SK-N-SH treated with all-trans-retinoic acid at 6 μM for 48 hours (cell line): ENCODE measurements at places on chromosomes 7 and 10.
A peak's percentile ranks its signal among the peaks of the same experiment; 100 is the strongest.

DNA sequence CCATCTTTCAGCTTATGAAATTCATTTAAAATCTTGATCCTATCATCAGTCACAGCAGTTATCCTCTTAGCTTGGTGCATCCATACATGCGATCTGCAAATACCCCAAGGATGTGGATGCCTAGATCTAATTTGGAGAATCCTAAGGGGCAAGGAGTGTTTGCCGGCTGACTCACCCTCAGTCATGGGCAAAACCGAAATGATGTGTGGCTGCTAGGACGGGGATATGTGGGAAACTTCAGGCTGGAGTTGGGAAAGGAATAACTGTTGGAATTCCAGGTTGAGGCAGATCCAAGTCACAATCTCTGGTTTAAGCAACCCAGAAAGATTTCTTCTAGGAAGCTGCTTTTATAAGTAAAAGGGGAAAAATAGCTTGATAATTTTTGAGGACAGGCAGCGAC, 19.7 kb upstream of the GOT1 start:
- no peak for ATAC-seq

DNA sequence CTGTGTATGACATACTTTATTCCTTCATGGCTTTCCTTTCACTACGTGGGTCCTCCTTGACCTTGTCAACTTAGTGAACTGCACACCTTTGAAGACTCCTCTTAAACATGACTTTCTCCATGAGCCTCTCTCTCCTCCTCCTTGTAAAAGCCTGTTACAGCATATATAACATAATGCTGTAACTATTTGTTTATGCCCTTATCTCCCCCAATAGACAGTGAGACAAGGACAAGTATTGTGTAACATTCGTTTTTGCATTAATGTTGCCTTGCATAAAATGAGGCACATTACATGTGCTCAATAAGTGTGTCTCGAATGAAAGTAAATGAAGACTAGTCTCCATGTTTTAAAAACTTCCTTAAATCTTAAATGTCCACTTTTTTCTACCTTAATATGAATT, 4.3 kb upstream of the LAMB1 start:
- ATAC-seq, result no peak

GRCh38 chr7:285731-286130, 4.2 kb upstream of the FOXL3 start:
- ATAC-seq, result no peak

DNA sequence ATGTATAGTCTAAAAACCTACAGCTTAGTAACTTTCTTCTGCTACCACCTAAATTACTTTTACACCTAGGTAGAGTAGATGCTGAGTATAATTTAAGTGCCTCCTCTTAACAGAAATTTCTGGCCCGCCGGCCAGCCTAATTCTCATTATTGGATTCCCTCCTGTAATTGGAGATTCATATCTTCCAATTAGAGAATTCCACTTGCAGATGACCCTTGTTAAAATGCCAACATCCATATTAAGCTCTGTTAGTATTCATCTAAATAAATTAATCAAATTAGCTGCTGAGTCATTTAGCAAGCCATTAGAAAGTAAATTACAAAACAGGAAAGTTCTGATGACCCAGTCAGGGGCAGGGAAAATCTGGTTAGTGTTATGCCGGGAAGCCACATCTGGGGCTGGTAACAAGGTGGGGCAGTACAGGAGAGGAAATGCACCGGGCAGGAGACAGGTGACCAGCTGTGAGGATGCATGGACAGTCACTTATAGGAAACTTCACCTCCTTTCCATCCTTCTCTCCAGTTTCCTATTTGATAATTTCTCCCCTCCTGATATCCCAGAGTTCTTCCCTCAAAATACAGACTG, 82.8 kb downstream of the ORC5 start:
- peak; percentile 53 for ATAC-seq

GRCh38 chr10:69578508-69578991, 5.3 kb upstream of the NEUROG3 start:
- ATAC-seq, result no peak

DNA sequence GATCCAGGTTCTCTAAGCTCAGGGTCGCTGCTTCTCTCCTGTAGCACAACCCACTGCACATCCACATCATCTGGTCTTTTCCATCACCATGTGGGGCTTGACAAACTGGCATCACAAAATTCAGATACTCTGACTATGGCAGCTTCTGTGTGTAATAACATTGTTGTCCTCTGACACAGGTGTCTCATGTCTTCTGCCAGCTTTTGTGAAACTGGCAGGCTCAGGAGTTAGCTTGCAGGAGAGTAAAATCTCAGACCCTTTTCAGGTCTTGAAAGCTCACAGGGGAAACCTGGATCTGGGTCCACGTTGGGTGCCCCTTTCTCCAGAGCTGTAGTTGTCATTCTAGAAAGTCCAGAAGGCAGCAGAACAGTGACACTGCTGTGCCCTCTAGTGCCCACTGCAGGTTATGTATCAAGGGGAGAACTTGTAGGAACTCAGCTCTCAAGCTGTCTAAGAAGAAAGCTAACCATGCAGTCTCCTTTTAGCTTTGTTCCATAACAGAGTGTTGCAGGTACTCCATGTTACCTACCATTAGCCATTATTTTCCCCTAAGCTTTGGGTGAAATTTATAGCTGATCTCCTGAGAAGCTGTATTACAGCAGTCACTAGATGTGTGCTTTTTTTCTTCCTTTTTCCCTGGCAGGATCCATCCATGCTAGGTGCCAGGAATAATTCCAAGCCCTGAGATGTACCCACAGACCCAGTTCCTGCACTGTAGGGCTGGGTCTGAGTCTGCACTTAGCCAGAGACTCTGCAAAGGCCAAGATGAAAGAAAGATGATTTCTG, 102.7 kb downstream of the ZNF248 start:
- ATAC-seq, result peak; percentile 71

GRCh38 chr10:86480571-86480970, 41.0 kb downstream of the WAPL start:
- ATAC-seq, result no peak

DNA sequence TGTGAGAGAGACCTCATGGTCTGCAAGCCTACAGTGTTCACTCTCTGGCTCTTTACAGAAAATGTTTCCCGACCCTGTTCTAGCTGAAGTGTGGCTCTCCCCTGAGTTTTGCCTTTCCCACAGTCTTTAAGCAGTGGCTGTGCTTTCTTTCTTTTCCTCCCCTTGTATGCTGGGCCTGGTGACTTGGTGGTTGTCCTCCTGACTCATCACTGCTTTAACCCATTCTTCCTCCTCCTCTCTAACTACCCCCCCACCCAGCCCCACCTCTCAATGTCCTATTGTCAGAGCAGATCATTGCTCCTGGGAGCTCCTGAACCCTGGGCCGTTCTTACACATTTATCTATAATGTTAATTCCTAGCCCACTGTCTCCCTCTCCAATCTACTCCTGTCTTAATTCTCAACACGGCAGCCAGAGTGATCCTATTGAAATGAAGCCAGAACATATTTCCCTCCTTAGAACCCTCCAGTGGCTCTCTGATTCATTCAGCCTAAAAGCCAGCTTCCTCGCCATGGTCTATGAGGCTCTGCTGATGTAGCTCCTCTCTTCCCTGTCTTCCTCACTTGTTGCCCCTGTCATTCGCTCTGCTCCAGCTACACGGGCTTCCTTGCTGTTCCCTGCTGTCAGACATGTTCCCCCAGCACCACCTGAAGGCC, 55.0 kb downstream of the DENND11 start:
- ATAC-seq, result no peak

GRCh38 chr10:9515922-9516321, 1461.4 kb downstream of the GATA3 start:
- no peak for ATAC-seq

DNA sequence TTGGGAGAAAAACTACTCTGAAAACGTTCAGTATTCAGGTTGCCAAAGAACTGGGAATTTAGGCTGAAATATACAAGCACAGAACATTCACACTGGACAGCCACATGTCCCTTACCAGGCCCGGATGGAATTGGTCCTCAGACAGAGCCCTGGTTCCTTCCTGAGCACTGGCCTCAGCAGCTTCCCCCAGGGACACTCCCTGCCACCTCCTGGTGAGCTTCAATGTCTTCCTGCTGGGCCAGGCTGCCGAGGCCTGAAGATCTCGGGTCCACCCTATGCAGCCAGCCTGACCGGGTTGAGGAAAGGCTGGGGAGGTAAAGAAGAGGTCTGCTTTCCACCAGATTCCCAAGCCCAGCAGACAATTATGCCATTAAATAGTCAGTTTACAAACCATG, 24.8 kb downstream of the LEP start:
- ATAC-seq, result no peak

GRCh38 chr7:45157286-45157652, 322 bp upstream of the RAMP3 start:
- no peak for ATAC-seq

DNA sequence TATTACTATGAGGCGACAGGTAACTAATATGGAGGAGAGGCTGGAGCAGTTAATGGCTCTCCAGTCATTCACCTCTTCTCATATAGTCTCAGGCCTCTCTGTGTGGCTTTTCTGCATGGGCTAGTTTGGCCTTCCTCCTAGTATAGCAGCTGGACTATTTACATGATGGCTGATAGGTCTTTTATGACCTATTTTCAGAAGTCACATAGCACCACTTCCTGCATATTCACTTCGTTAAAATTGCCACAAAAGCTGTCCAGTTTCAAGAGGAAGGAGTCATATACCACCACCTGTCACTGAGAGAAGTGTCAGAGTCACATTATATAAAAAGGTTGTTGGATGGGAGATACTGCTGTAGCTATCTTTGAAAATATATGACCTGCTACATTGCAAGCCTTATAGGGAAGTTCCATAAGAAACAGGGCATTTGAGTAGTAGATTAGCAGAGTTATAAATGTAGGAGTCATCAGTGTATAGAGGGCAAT, 8.0 kb upstream of the DMTF1 start:
- no peak for ATAC-seq

GRCh38 chr7:135856356-135857144, 107.9 kb upstream of the FAM180A start:
- ATAC-seq, result no peak

GRCh38 chr10:130547368-130547767, 411.2 kb downstream of the GLRX3 start:
- ATAC-seq, result no peak

DNA sequence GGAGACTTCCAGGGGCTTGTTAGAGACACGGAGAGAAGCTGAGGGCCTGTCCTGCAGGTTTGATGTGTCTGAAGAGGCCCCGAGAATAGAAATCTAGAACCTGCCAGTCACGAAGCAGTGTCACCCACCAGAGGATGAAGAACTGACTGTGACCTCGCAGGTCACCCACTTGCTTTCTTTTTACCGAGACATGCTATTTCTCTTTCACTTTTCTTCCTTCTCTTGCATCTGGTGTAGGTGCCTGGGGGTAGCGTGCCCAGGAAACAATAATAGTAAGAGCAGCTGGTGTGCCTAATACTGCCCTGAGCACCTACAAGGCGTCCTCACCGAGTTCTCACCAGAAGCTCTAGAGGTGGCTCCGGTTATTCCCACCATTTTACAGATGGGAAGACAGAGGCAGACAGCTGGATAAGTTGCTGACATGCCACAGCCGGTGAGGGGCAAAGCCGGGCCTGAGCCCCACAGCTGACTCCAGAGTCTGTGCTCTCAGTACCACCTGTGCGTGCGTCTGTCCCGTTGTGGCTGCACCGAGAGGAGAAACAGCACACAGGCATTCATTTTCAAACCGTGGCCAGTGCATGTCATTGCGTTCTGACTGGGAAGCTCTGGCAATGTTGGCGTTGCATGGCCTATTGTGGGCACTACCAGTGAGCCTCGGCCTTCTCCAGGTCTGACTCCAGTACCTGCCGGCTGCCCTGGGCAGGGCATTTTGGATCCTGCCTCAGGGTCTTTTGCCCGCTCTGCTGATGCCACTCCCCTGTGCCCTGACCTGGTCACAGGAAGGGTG, 7.8 kb downstream of the CHST3 start:
- ATAC-seq, result no peak

- no peak for ATAC-seq
Measured at GRCh38 chr10:131979821-131980270, 1.9 kb downstream of the BNIP3 start.

GRCh38 chr10:66719483-66719882, 206.4 kb upstream of the LRRTM3 start:
- ATAC-seq, result no peak

DNA sequence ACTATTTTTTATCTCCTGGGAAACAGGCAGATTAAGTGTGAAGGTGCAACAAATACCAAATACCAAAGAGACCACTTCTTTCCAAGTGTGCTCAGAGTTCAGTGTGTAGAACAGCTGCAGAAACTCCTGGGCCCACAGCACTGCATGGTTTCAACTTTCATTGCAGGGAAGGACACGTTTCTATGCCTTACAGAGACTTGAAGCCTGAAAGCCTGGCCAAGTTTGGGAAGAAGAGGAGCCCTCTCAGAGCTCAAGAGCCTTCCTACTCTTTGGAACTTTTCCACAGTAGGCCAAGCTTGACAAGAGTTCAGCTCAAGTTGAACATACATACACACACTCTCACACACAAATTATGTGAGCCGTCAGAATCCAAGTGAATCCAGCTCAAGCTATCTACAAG, 2.5 kb downstream of the HOXA4 start:
- ATAC-seq, result no peak

DNA sequence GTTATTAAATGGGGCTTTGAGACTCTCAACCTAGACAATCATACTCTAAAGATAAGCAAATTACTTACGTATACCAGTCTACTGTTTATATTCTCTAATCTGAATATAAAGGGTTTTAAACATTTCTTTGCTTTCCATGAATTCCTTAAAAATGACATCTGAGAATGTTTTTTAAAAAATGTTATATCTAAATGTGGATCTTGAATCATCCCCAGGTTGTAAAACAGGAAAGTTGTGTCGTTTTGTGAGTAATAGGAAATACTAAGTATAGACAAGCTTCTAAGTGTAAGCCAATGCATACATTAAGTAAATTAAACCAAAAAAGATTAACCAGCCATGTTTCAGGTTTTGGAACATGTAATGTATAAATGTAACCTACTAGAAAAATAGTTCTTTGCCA, 26.8 kb downstream of the ADD3 start:
- no peak for ATAC-seq

DNA sequence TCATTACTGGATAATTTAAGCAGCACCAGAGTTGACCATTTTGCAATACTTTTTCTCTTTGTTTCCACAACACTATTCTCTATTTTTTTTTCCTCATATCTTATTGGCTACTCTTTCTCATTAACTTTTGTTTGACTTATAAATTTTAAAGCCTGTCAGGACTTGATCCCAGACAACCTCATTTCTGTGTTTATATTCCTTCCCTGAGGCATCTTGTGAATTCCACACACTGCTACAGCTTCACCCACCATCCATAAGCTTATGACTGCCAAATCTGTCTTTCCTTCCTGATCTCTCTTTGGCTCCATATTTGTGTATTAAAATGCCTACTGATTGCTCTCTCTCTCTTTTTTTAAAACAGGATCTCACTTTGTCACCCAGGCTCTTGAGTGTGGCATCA, 124.6 kb upstream of the MBL2 start:
- ATAC-seq, result no peak

GRCh38 chr10:5971886-5972285, 5.5 kb downstream of the IL15RA start:
- ATAC-seq, result no peak

DNA sequence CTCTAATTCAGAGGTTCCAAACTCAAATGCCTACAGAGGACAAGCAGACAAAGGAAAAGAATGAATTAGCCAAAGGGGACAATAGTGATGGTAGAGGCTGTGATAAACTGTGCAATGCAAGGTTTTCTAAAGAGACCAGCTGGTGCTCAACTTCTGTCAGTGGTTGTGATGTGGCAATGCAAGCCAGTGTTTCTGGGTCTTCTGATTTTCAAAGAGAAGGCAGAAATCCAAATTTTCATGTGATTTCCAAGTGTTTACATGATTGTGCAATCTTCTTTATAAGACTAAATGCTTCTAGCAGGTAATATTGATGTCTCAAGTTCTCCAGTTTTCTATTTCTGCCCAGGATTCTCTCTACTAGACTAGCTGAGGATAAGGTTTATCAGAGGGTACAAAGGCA, 135.9 kb downstream of the PCDH15 start:
- ATAC-seq, result no peak
